Fibroblast of lung (primary cell): ENCODE measurements at places on chromosomes 13 and 19. TPM values are rescaled to one million over a fixed set of nuclear protein-coding genes. Genes with fewer than 3 reads are reported as not detected.

Gene FRY
- 4.1 and 18.3 TPM in 2 replicates for total RNA-seq

Gene ZFP36
- 3.1 and 5.6 TPM in 2 replicates for total RNA-seq

Gene TPP2
- 58.3 and 60.3 TPM in 2 replicates for total RNA-seq

Gene PSG4
- total RNA-seq: 0.17 and 11.3 TPM in 2 replicates

Gene RFX2
- total RNA-seq: 5.9 and 9.6 TPM in 2 replicates

Gene RGCC
- total RNA-seq: 51.1 and 148 TPM in 2 replicates
